Left colon (tissue), 2 donors: ENCODE measurements at places on chromosomes 16 and 17. TPM values are rescaled to one million over a fixed set of nuclear protein-coding genes. Genes with fewer than 3 reads are reported as not detected.

DNA sequence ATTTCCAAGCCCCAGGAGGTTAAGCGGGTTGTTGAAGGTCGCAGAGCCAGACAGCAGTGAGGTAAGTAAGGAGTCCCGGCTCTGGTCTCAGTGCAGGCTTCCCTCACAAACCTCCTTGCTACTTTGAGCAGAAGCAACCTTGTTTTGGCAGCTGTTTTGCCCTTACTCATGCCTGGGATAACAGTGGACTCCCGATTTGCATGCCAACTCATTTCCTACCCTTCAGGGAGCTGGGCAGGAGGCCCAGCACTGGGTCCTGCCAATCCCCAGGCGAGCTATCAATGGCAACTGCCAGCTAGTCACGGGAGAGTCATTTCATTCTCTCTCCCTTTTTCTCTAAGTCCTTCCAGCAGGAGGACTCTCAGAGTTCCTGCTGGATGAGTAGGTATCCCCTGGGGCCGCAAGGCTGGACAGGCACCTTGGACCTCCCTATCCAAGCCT lies 72.0 kb upstream of the KSR1 start:
- DNase-seq: no peak

Gene HSPB9
- total RNA-seq: not detected

Gene GSG1L
- not detected for total RNA-seq

Gene ZNF174
- 7.6 TPM for total RNA-seq

GRCh38 chr16:57998486-57998885 lies 2.0 kb downstream of the ZNF319 start:
- peak; percentile 49 for DNase-seq

Gene KRTAP9-8
- total RNA-seq: not detected

GRCh38 chr16:12515746-12516145 lies 287.9 kb downstream of the CPPED1 start:
- no peak for DNase-seq

Gene GDPD1
- total RNA-seq: 3.9 TPM
